Caco-2 (cell line): ENCODE measurements at places on chromosomes 13 and 19.

DNA sequence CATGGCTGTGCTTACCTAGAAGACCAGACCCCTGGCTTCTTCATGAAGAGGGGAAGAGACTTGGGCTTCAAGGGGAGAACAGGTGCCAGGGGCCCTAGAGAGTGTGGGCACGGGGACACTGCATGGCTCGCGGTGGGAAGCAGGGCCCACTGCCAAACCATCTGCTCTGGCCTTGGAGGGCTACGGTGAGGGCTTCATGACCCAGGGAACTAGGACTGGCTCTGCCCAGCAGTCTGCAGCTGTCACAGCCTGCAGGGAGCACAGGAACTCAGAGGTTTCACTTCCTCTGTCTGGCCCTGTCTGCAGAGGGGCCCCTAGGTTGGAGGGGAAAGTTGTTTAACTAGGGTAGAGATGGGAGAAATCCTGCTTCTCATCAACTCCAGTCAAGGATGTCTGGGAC is 4.3 kb downstream of the ERCC1 start:
- H3K27ac ChIP-seq, result no peak overlapping the region
- no peak for DNase-seq
- no peak overlapping the region for H3K4me3 ChIP-seq
- H3K27me3 ChIP-seq, result no peaks in the 10 kb centered on the region

- no peak overlapping the region for H3K4me3 ChIP-seq
- H3K36me3 ChIP-seq, result no peaks in the 10 kb centered on the region
- H3K4me1 ChIP-seq, result no peaks in the 10 kb centered on the region
- H3K27me3 ChIP-seq, result no peaks in the 10 kb centered on the region
- no peak overlapping the region for H3K27ac ChIP-seq
- no peak for DNase-seq
These were observed 105.1 kb downstream of the NUFIP1 start for GRCh38 chr13:44884076-44884729.

GRCh38 chr13:18952225-18953016 is 229.2 kb downstream of the TUBA3C start:
- no peaks in the 10 kb centered on the region for H3K4me1 ChIP-seq
- no peaks in the 10 kb centered on the region for H3K36me3 ChIP-seq
- DNase-seq, result no peak

- no peak overlapping the region for H3K4me3 ChIP-seq
- H3K27ac ChIP-seq, result no peak overlapping the region
- no peaks in the 10 kb centered on the region for H3K27me3 ChIP-seq
- no peaks in the 10 kb centered on the region for H3K36me3 ChIP-seq
- DNase-seq, result no peak
These were observed 106.5 kb upstream of the SGCG start for GRCh38 chr13:23074075-23074828.

- H3K4me3 ChIP-seq, result peak within 1 kb of the TSS; percentile 62
- peak within 1 kb of the TSS; percentile 69 for H3K27ac ChIP-seq
- H3K27me3 ChIP-seq, result no peaks in the 10 kb centered on the region
- DNase-seq, result peak; percentile 96
These were observed at the start of gene N4BP2L1 for GRCh38 chr13:32427852-32428580. Gene N4BP2L1, minus strand, starts transcription at chr13:32428130. Its CDS starts 48 bp downstream, at chr13:32428082.

DNA sequence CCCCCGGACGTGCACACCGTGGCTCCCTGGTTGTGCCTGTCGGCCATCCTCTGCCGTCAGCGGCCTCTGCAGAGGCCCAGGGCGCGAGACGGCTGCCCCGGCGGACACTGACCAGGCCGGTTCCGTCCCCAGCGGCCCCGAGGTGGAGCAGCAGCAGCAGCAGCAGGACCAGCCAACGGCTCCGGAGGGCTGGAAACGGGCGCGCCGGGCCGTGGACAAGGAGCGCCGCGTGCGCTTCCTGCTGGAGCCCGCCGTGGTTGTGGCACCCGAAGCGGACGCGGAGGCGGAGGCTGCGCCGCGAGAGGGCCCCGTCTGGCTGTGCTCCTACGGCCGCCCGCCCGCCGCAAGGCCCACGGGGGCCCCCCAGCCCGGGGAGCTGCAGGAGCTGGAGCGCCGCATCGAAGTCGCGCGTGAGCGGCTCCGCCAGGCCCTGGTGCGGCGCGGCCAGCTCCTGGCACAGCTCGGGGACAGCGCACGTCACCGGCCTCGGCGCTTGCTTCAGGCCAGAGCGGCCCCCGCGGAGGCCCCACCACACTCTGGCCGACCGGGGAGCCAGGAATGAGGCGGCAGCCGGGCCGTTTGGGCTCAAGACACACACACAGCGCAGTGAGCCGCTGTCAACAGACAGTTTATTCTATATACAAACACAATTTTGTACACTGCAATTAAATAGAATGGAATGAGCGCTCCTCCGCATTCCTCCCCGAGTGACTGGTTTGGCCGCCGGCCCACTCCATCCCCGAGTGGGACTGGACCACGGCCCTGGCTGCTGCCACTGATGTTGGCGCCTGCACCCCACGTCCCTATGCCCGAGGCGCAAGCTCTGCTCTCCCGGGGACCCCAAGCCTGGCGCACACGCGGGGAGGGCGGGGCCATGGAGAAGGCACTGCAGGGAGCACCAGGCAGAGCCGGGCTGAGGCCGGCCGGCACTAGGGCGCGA is 9.1 kb downstream of the GRIN3B start:
- no peaks in the 10 kb centered on the region; the same call in 1 of the 2 replicates for H3K36me3 ChIP-seq
- H3K4me1 ChIP-seq, result no peaks in the 10 kb centered on the region
- H3K4me3 ChIP-seq, result no peak overlapping the region

DNA sequence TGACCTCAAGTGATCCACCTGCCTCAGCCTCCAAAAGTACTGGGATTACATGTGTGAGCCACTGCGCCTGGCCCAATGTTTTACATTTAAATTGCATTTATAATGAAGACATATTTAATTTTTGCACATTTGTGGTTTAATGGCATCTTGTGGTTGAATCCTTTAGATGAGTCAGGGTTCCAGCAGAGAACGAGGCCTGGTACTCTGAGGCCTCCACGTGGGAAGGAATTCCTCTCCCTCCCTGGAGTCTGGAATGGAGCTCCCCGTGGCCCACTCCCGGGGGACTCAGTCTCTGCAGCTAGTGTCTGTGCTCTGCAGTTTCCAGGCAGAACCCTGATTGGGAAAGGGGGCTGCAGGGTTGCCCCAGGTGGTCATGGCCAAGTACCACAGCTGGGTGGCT is 24.2 kb downstream of the ZFR2 start:
- H3K27me3 ChIP-seq, result no peaks in the 10 kb centered on the region
- DNase-seq, result no peak
- no peak overlapping the region for H3K27ac ChIP-seq
- no peaks in the 10 kb centered on the region for H3K4me1 ChIP-seq

GRCh38 chr13:111661776-111662175 is 341.3 kb downstream of the TEX29 start:
- H3K4me1 ChIP-seq, result no peaks in the 10 kb centered on the region
- no peaks in the 10 kb centered on the region for H3K27me3 ChIP-seq
- H3K27ac ChIP-seq, result no peak overlapping the region
- H3K36me3 ChIP-seq, result no peaks in the 10 kb centered on the region
- no peak overlapping the region for H3K4me3 ChIP-seq
- DNase-seq, result no peak

DNA sequence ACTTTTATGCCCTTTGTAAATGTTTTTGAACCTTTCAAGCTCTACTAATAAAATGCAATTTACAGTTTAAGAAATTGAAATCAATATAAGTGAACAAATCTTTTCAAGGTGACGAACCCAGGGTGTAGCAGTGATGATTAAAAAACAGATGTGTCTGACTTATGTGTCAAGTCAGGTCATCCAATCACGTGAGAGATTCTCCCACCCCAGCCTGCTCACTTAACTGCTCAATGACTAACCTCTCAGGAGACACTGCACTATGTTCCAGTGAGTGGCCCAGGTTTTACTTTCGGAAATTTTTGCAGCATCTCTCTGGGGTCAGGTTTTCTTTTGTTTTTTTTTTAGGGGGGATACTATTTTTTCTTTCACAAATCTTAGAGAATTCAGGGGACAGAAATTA is 60.7 kb downstream of the ZNF429 start:
- no peak overlapping the region for H3K27ac ChIP-seq
- DNase-seq, result no peak
- no peaks in the 10 kb centered on the region for H3K36me3 ChIP-seq
- H3K4me1 ChIP-seq, result no peaks in the 10 kb centered on the region

GRCh38 chr13:24006520-24007248 is 109.4 kb upstream of the C1QTNF9B start:
- H3K27me3 ChIP-seq, result no peaks in the 10 kb centered on the region
- H3K36me3 ChIP-seq, result no peaks in the 10 kb centered on the region
- H3K4me3 ChIP-seq, result no peak overlapping the region
- peak overlapping the region; percentile 89 for H3K27ac ChIP-seq

GRCh38 chr13:29193083-29193482 is 372.9 kb downstream of the MTUS2 start:
- DNase-seq, result no peak
- H3K27me3 ChIP-seq, result no peaks in the 10 kb centered on the region
- no peaks in the 10 kb centered on the region for H3K36me3 ChIP-seq
- no peak overlapping the region for H3K4me3 ChIP-seq

DNA sequence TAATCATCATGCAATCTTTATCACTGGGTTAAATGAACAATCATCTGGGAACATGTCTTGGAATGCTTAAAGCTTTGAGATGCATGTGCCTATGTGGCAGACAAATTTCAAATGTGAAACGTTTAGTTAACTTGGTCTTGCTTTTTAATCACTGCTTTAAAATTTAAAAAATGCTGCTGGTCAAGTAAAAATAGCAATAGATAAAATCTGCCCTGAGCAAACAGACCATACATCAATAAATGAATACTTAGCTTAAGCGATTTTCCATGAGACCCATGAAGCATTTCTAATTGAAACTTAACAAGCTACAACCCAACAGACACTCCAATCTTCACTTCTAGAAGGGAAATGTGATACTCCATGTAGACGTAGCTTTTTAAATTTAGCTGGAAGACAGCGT is 1.9 kb upstream of the KL start:
- H3K4me1 ChIP-seq, result no peaks in the 10 kb centered on the region; the same call in 1 of the 2 replicates
- H3K36me3 ChIP-seq, result no peaks in the 10 kb centered on the region
- no peak overlapping the region for H3K4me3 ChIP-seq
- H3K27me3 ChIP-seq, result peaks cover under 1% of the 10 kb centered on the region; the same call in 1 of the 2 replicates

GRCh38 chr13:111460548-111461444 is 140.4 kb downstream of the TEX29 start:
- H3K4me3 ChIP-seq, result no peak overlapping the region
- H3K27ac ChIP-seq, result no peak overlapping the region
- H3K27me3 ChIP-seq, result peaks cover 1% of the 10 kb centered on the region; the same call in 1 of the 2 replicates

DNA sequence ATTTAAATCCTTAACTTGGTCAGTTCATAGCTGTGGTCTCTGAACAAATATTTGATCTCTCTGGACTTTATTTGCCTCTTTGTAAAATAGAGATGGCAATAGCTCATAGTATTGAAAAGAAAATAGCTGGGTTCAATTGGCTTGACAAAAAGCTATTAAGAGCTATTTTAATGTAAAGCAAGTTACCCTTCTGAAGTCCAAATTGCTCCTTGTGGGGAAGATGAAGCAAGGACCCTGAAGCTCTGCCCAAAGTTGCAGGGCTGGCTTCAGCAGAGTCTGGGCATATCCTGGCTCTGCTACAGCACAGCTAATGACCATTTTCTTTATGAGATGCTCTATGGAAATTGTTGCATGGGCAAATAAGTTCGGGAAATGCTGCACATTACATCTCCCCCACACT is 484.5 kb downstream of the TDRD3 start:
- no peak for DNase-seq
- H3K27me3 ChIP-seq, result no peaks in the 10 kb centered on the region
- H3K27ac ChIP-seq, result no peak overlapping the region

DNA sequence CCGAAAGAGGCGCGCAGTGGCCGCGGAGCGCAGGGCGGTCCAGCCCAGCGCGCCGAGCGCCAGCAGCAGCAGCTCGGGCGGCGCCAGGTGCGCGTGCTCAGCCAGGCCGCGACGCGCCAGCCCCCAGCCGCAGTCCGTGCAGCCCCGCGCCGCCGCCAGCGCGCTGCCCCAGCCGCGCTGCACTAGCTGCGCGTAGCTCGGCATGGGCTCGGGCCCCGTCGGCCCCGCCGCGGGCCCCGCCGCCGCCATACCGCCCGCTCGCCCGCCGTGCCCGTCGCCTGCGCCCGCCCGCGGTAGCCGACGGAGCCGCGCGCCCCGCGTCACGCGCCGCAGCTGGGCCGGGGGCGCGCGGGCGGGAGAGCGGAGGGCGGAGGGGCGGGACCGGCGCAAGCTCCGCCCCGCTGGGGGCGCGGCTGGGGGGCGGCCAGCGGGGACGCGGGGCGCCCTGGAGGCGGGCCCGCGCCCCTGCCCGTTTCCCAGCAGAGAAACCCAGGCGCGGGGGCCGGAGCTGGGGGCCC is at the start of gene CERS1:
CERS1 (minus strand) TSS at position 335 of the 518 bp plus-strand sequence; CDS start at position 249, 86 bp downstream.
- no peaks in the 10 kb centered on the region for H3K36me3 ChIP-seq
- H3K4me3 ChIP-seq, result peak within 1 kb of the TSS; percentile 70
- H3K4me1 ChIP-seq, result peaks cover 17% of the 10 kb centered on the region
- H3K27me3 ChIP-seq, result no peaks in the 10 kb centered on the region
- DNase-seq, result no peak
- H3K27ac ChIP-seq, result peak within 1 kb of the TSS; percentile 7

GRCh38 chr13:40082639-40083038 is 427.2 kb downstream of the COG6 start:
- peaks cover 7% of the 10 kb centered on the region for H3K4me1 ChIP-seq
- no peak overlapping the region for H3K27ac ChIP-seq
- no peak overlapping the region for H3K4me3 ChIP-seq
- DNase-seq, result no peak

- H3K27me3 ChIP-seq, result no peaks in the 10 kb centered on the region
- H3K36me3 ChIP-seq, result no peaks in the 10 kb centered on the region
- no peak overlapping the region for H3K27ac ChIP-seq
- no peak overlapping the region for H3K4me3 ChIP-seq
These were observed 12.6 kb downstream of the CACNA1A start for GRCh38 chr19:13493516-13494310.

DNA sequence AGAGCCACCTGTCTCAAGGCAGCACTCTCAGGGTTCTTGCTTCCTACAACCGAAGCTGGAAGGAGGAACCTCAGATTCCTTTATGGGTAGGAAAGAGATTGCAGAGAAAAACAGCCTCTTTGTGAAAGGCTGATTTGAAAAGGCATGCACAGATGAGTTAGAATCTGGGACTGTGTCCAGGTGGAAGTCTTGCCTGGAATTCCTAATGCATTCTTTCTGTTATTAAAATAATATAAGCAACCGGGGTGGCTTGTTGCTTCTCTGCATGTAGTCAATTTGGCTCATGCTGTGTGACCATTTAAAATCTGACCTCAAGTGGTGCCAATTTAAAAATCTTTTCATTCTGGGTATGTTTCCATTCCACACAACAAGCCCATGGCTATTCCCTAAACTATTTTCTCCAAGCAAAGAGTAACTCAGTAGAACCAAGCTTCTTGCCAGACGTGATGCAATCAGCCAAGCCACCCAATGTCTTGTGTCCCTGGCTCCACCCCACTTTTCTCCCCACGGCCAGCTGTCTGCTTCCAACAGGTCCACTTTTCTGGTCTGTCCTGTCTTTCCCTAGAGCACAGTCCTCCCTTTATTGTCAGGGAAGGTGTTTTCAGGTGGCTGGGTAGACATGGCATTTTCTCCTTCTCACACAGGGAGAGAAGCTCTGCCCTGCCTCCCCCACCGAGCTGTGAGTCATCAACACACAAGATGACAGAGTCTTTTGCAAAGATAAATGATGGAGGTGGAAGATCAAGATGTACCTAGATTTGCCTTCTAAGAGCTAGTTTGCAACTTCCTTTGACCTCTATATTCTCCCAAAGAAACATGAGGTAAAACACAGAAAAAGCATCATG is 394.3 kb downstream of the FOXO1 start:
- no peak overlapping the region for H3K27ac ChIP-seq
- H3K27me3 ChIP-seq, result no peaks in the 10 kb centered on the region
- no peak for DNase-seq
- H3K4me3 ChIP-seq, result no peak overlapping the region
- no peaks in the 10 kb centered on the region for H3K4me1 ChIP-seq

- no peaks in the 10 kb centered on the region for H3K27me3 ChIP-seq
- no peak overlapping the region for H3K4me3 ChIP-seq
- DNase-seq, result no peak
- H3K36me3 ChIP-seq, result no peaks in the 10 kb centered on the region
- no peaks in the 10 kb centered on the region for H3K4me1 ChIP-seq
These were observed 938.3 kb upstream of the PCDH9 start for GRCh38 chr13:68168448-68168847.
